ENCODE measurements at places on chromosomes 12 and 14.

GRCh38 chr12:40560848-40561247, 131.4 kb upstream of the CNTN1 start:
- no peak for DNase-seq

DNA sequence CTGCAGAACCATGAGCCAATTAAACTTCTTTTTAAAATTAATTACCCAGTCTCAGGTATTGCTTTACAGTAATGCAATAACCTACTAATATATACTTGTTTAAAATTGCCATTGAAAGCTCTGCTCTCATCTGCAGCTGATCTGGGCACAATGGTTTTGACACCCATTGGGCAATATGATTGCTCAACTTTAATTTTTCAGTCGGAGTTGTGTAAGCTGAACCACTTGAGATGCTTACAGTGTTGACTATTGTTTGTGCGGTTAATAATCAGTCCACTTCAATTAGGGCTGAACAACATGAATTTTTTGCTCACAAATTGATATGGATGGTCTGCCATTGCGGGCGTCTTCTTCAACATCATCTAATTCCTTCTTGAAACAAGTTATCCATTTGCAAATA, 18.0 kb upstream of the OR4K5 start:
- DNase-seq = no peak

GRCh38 chr14:72948481-72949138, 22.3 kb downstream of the DCAF4 start:
- peak; percentile 85 for DNase-seq

- DNase-seq = no peak
Measured at GRCh38 chr12:3102771-3103410, 25.7 kb downstream of the TSPAN9 start.

- no peak for DNase-seq
Measured at GRCh38 chr14:59900556-59900955, 19.4 kb upstream of the LRRC9 start.

GRCh38 chr14:37145395-37145794, 27.0 kb downstream of the SLC25A21 start:
- no peak for DNase-seq

DNA sequence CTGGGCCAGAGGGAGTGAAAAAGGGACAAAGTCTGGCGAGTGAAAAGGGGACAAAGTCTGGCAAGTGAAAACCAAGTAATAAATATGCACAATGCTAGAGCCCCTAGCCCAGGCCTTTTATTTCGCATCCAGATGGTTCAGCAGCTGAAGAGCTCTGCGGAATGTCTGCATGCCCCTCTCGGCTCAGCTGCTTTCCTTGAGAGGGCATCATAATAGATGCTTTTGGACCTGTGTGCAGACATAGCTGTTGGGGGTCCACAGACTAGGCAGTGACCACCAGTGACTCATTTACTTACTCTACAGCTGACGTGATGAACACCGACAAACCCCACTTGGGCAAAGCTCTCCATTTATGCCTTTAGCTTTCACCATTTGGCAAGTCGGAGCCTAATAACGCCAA, 4.3 kb downstream of the NIN start:
- DNase-seq = no peak

DNA sequence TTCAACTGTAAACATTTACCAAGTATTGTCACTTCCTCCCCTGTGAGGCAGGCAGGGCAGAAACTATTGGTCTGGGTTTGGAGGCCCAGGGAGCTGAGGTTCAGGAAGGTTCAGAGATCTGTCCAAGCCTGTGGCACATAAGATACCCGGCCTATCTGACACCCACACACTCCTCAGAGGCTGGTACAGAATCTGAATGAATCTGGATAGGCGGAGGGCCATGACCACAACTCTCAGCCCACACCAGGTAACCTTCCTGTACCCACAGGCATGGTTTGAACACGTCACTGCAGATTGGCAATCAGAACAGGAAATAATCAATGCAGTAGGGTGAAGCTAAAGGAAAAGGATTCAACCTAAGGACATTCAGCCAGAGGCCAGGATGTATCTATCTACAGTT, 92.8 kb upstream of the TMCC3 start:
- no peak for DNase-seq

GRCh38 chr12:102061096-102061559, 663 bp downstream of the WASHC3 start:
- DNase-seq = no peak
